ENCODE measurements at places on chromosomes 5 and 9. TPM values are rescaled to one million over a fixed set of nuclear protein-coding genes. Genes with fewer than 3 reads are reported as not detected.

NR2F1 gene
- total RNA-seq, result 83.2 TPM

SH3RF2 gene
- total RNA-seq, result 12.4 TPM

PCDHA7 gene
- total RNA-seq, result 0.35 TPM

PCDHGB2 gene
- total RNA-seq, result 3.8 TPM

CDH9 gene
- total RNA-seq, result not detected

TGFBI gene
- total RNA-seq, result 96.7 TPM

ZNF483 gene
- total RNA-seq, result 8.7 TPM

DNA sequence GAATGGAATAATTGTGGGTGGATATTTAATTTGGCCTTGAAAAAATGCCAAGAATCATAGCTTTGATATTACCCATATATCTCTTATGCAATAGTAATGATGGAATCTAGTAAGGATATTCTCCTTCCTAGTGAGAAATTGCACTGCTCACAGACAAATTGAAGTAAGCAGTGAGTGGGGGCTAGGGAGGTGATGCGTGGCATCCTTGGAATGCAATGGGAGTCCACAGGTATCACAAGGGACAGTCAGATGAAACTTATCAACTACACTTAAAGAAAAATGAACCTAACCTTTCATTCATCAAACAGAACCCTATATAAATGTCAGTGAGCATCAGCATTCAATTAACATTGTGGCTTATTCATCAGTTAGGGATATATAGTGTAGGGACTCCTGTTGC is 57.8 kb downstream of the IZUMO3 start:
- H3K4me3 ChIP-seq, result no peak overlapping the region
- no peaks in the 10 kb centered on the region for H3K36me3 ChIP-seq
- H3K27me3 ChIP-seq, result no peaks in the 10 kb centered on the region
- no peak for DNase-seq
- no peak overlapping the region for H3K27ac ChIP-seq
- no peaks in the 10 kb centered on the region for H3K4me1 ChIP-seq

DNA sequence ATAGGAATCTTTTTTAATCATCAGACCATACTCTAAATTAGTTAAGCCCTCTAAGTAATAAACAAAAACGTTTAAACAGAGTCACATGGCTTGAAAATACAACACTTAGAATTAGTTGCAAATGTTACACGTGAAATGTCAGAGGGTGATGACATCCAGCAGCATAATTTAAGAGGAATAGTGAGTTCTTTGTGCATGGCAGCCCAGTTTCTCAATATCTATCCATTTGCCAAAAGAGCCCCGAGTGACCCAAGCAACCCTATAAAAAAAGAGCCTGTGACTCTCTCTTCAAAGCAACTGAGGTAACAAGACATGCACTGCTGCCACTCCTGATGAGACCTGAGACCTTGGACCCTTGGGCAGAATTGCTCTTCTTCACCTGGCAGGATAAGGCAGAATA is 96.9 kb upstream of the RASA1 start:
- H3K36me3 ChIP-seq, result no peaks in the 10 kb centered on the region
- no peaks in the 10 kb centered on the region for H3K4me1 ChIP-seq
- DNase-seq, result no peak
- no peaks in the 10 kb centered on the region for H3K27me3 ChIP-seq
- H3K4me3 ChIP-seq, result no peak overlapping the region
- no peak overlapping the region for H3K27ac ChIP-seq

- no peak overlapping the region for H3K4me3 ChIP-seq
- no peak for DNase-seq
- peaks cover 60% of the 10 kb centered on the region for H3K36me3 ChIP-seq
- no peaks in the 10 kb centered on the region for H3K27me3 ChIP-seq
- peaks cover 38% of the 10 kb centered on the region for H3K4me1 ChIP-seq
Observed at GRCh38 chr9:33129886-33130881, 37.0 kb downstream of the B4GALT1 start.

DNA sequence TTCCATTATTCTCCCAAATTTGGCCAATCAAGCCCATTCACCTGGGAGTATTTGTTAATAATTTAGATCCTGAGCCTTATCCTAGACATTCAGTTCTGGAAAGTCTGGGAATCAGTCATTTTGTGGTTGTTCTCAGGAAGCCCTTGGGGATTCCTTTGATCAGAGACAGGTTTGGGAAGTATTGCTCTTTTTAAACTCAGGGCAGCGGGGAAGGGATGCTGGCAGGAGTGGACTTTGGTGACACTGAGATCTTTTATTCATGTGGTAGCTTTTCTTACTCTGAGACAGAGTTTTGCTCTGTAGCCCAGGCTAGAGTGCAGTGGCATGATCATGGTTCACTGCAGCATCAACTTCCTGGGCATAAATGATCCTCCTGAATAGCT is 586.9 kb downstream of the RAB3C start:
- H3K4me3 ChIP-seq, result no peak overlapping the region
- H3K27ac ChIP-seq, result no peak overlapping the region
- no peaks in the 10 kb centered on the region for H3K36me3 ChIP-seq

DNA sequence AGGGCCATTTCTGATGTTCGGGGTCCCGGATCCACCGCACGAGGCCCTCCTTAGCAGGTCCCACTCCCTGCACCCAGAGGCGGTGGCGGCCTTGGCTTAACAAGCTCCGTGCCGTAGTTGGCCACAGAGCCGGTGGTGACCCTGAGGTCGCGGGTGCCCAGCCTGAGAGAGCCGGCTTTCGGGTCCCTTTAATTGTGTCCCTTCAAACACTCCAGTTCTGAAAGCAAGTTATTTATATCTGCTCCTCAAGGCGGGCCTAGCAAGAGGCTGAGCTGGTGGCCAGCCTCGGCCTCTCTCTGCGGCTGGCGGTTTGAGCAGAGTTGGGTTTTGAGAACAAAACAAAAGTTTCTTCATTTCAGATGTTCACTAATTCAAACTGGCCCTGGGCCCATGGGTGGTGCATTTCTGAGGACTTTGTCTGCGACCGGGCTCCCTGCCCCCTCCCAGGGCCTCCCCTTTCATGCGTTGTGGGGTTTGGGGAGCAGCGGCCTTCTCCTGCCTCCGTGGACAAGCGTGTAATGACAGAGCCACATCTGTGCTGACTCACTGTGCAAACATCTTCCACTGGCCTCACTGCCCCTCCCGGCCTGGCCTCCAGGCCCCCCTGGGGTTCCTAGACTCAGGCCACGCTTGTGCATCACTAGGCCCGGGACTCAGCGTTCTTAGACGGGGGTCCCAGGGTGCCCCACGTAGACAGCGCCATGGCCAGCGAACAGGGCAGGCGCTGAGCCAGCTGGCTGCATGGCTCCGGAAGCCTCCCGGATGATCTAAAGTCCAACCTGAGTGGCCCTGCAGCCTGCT is 49.4 kb upstream of the COL5A1 start:
- H3K4me3 ChIP-seq, result no peak overlapping the region
- H3K36me3 ChIP-seq, result no peaks in the 10 kb centered on the region
- no peaks in the 10 kb centered on the region for H3K27me3 ChIP-seq

GRCh38 chr5:99169309-99169708 is 240.5 kb upstream of the CHD1 start:
- DNase-seq, result no peak
- no peak overlapping the region for H3K27ac ChIP-seq
- H3K27me3 ChIP-seq, result no peaks in the 10 kb centered on the region

GRCh38 chr9:6723881-6724420 is 33.8 kb upstream of the KDM4C start:
- no peak overlapping the region for H3K27ac ChIP-seq
- DNase-seq, result no peak
- H3K27me3 ChIP-seq, result no peaks in the 10 kb centered on the region
- no peaks in the 10 kb centered on the region for H3K36me3 ChIP-seq
- no peaks in the 10 kb centered on the region for H3K4me1 ChIP-seq

DNA sequence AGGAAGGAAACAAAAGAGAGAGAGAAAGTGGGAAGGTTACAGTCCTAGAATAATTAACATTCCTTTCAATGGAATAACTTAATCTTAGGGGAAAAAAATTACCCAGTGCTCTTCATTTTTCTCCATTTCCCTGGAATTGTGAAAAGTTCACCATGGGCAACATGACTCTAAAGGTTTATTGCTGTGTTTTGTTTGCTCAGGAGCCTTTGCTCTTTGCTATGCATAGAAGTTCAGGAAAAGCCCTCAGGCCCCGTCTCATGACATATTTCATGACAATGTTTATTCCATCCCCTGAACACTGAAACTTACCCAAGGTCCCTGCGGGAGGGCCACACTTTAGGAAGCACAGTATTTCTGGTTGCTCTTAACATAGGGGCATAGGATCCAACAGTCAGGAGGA is 9.8 kb upstream of the CTSL start:
- no peak overlapping the region for H3K4me3 ChIP-seq
- DNase-seq, result no peak
- no peak overlapping the region for H3K27ac ChIP-seq
- peaks cover 19% of the 10 kb centered on the region for H3K4me1 ChIP-seq
- H3K27me3 ChIP-seq, result no peaks in the 10 kb centered on the region

DNA sequence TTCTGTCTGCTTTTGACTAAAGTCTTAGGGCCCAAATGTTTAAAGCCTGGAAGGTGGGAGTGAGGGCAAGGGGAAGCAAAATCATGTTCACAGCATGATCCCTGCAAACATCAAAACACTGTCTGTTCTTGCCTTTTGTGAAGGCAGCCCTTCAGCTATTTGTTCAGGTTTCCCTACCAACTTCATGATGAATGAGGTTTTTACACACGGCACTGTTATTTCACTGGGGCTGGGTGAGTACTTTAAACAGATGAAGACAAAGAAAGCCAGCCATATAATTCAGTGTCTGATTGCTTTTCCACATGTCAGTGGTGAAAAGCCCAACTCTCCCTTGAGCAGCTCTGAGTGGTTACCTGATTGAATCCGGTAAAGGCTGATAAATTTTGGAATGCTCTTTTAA is 224.7 kb upstream of the GRAMD2B start:
- no peaks in the 10 kb centered on the region for H3K4me1 ChIP-seq
- no peaks in the 10 kb centered on the region for H3K27me3 ChIP-seq
- no peak for DNase-seq
- no peak overlapping the region for H3K4me3 ChIP-seq

DNA sequence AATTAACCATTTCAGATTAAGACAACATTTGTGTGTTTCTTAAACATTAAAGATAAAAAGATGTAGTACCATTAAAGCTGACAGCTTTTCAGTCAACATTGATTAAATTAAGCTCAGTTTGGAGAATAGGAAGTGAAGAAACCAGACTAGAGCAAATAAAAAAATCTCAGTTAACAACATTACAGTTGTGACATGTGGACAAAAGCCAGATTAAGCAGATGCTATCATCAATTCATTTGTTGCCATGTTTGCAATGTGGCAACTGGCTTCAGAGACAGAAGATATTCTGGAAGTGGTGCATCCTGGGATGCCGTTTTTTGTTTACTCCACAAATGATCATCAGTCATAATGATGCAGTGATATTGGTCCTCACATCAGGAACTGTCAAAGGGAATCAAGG is 70.3 kb upstream of the CNTLN start:
- no peaks in the 10 kb centered on the region for H3K4me1 ChIP-seq
- H3K27ac ChIP-seq, result no peak overlapping the region
- no peak for DNase-seq
- H3K36me3 ChIP-seq, result no peaks in the 10 kb centered on the region
- H3K4me3 ChIP-seq, result no peak overlapping the region

DNA sequence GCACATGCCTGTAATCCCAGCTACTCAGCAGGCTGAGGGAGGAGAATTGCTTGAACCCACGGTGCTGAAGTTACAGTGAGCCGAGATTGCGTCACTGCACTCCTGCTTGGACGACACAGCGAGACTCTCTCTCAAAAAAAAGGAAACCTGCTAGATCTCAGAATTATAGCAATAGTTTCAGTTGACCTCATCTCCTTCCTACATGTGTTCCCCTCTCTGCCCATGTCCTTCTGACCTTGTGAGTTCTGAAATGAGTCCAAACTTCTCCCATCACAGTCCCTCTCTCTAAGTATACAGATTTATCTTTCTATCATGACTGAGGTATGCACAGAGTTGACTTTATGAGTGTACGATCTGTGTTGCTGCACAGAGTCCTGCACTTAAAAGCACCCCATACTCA is 44.6 kb upstream of the SHOC1 start:
- no peak overlapping the region for H3K27ac ChIP-seq
- H3K4me1 ChIP-seq, result peaks cover 13% of the 10 kb centered on the region
- H3K27me3 ChIP-seq, result no peaks in the 10 kb centered on the region
- no peak overlapping the region for H3K4me3 ChIP-seq
- peak; percentile 67 for DNase-seq

- no peaks in the 10 kb centered on the region for H3K4me1 ChIP-seq
- DNase-seq, result no peak
- H3K36me3 ChIP-seq, result no peaks in the 10 kb centered on the region
- H3K27ac ChIP-seq, result no peak overlapping the region
- no peak overlapping the region for H3K4me3 ChIP-seq
Observed at GRCh38 chr5:1921711-1922110, 39.0 kb upstream of the IRX4 start.

DNA sequence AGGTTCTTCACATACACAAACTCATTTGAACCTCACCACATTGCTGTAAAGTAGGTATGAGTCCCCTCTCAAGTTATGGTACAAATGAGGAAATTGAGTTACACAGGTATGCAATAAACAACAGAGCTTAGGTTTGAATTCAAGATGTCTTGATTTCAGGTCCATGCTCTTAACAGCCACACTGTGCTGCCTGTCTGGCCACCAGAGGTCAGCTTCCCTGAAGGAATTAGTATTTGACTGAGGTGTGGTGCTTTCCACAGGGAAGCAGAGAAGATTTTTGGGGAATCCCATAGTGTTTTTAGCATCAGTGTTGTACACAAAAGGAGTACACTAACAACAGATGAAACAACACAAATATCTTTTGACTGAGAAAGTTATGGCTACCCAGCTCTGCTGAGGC is 94.4 kb upstream of the ITGA1 start:
- H3K36me3 ChIP-seq, result no peaks in the 10 kb centered on the region
- no peak overlapping the region for H3K4me3 ChIP-seq
- H3K4me1 ChIP-seq, result peaks cover 15% of the 10 kb centered on the region
- no peaks in the 10 kb centered on the region for H3K27me3 ChIP-seq

GRCh38 chr5:127111112-127111511 is 37.8 kb upstream of the C5orf63 start:
- no peaks in the 10 kb centered on the region for H3K27me3 ChIP-seq
- H3K36me3 ChIP-seq, result no peaks in the 10 kb centered on the region
- no peak for DNase-seq
- no peaks in the 10 kb centered on the region for H3K4me1 ChIP-seq
- H3K27ac ChIP-seq, result no peak overlapping the region
- no peak overlapping the region for H3K4me3 ChIP-seq

DNA sequence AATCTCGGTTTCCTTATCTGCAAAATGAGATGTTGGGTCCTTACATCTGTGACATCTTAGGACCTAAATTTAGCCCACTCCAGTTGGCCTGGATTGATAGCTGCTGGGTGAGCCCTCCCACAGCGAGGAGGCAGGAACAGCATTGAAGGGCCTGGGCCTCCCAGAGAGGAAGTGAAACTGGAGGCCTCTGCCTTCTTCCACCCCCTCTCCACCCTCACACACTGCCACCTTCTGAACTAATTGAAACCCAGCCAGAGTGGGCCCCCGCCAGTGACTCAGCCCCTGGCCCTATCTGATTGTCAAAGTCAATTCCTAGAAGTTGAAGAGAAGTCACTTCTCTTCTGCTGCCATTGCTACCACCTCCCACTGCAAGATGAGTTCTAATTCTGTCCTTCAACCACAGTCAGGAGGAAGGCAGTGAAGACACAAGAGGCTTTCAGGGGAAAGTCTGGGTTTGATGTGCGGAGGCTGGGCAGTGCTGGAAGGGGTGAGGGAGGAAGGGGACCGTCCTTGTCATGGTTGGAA is 55.2 kb upstream of the NEK6 start:
- peak overlapping the region; percentile 47 for H3K27ac ChIP-seq
- H3K36me3 ChIP-seq, result no peaks in the 10 kb centered on the region
- no peaks in the 10 kb centered on the region for H3K4me1 ChIP-seq
- H3K4me3 ChIP-seq, result no peak overlapping the region

All from upper lobe of right lung (tissue), 1 donor.